Activated CD4-positive, CD25-positive, alpha-beta regulatory T cell treated with anti-CD3 and anti-CD28 coated beads, Interleukin-2, amount 50 U/mL, for 16 hours (primary cell): ENCODE measurements at places on chromosomes 3 and 15.

DNA sequence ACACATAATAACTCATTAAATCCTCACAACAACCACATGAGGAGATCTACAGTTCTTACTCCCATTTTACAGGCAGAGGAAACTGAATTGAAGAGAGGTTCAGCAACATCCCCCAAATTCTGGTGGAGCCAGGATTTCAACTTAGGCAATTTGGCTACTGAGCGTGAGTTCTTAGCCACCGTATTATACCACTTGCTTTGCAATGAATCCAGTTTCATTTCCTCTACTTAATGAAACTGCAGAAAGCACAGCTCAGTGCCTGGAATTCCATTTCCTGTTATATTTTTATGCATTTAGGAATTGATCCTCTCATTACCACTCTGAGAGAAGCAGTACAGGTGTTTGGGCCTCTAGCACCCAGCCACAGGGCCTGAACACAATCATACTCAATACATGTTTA is 4.3 kb downstream of the ZNF860 start:
- no peak for DNase-seq

- DNase-seq = no peak
Observed at GRCh38 chr3:25125201-25125600, 302.9 kb upstream of the RARB start.

- no peak for DNase-seq
Observed at GRCh38 chr15:36676211-36676610, 96.8 kb downstream of the CDIN1 start.

DNA sequence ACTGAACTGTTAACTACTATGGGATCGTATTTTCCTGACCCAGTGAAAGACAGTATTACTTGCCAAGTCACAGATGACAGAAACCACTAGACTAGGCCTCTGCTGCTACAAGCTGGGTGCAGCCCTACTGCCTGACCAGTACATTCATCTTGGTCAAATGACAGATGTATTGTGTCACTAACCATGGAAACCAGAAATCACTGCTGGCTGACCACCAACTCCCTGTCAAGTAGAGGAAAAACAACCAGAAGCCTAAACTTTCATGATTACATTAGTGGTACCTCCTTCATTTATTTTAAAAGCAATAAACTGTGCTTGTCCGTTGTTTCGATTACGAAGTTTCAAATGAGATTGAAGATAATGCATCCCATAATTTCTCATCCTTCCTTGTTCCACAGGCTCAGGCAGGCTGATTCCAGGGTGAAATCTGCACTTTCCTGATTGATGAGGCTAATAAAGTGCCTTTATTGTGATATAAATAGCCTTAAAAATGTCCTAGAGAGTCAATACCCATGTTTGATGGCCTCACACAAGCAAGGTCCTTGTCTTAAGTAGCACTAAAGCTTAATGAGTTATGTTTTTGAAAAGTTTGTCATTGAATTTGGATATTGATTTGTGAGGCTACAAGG is 309.7 kb downstream of the LSAMP start:
- DNase-seq = no peak

DNA sequence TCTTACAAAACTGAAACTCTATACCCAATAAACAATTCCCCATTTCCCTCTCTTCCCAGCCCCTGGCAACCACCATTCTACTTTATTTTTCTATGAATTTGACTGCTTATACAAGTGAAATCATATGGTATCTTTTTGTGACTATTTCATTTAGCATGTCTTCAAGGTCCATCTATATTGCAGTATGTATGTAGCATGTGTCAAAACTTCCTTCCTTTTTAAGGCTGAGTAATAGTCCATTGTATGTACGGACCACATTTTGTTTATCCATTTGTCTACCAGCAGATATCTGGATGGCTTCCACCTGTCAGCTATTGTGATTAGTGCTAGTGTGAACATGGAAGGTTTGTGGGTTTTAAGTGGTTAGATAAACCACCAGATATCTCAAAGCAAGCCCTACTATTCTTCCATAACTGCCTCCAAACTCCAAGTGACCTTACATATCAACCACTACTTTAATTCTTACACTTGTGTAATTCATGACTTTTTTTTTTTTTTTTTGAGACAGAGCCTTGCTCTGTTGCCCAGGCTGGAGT is 134.7 kb downstream of the TMCC1 start:
- no peak for DNase-seq

GRCh38 chr15:60179786-60180391 is 175.8 kb downstream of the FOXB1 start:
- DNase-seq = peak; percentile 9

GRCh38 chr3:181899702-181900101 is 188.0 kb downstream of the SOX2 start:
- no peak for DNase-seq

GRCh38 chr3:13594146-13594545 is 45.2 kb downstream of the FBLN2 start:
- no peak for DNase-seq
